Left ventricle myocardium inferior (tissue), 1 donor: ENCODE measurements at places on chromosomes 2 and 18. TPM values are rescaled to one million over a fixed set of nuclear protein-coding genes. Genes with fewer than 3 reads are reported as not detected.

The CIB4 gene
- total RNA-seq: not detected

The ADGRF3 gene
- total RNA-seq: not detected

The ALK gene
- 0.14 TPM for total RNA-seq

The CCDC178 gene
- 0.27 TPM for total RNA-seq
